NCI-H1105 treated with DMSO at 0.1 percent for 48 hours (cell line): ENCODE measurements at places on chromosomes 12 and 14.

- DNase-seq, result peak; percentile 32
Observed at GRCh38 chr12:50326590-50327284, 43.4 kb upstream of the LIMA1 start.

DNA sequence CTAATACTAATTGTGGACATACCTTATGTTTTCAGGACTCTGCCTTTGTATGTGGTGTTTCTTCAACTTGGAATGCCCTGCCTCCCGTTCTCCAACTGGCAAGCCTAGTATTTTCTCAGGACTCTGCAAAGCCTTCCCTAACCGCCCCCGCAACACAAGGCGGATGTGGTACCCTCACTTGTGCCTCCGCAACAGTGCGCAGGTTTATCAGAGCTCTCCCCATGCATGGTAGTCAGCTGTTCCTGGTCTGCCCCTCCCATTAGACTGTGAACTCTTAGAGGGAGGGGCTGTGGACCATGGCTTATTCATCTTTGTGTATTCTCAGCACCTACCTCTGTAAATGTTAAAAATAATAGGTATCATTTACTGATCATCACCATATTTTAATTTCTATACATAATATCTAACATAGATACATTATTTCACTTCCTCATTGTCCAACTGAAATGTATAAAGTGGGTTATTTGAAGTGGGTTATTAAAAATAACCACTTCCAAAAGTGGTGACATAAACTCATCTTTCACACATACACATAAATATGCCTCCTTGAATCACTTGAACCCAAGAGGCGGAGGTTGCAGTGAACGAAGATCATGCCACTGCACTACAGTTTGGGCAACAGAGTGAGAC, 9.0 kb downstream of the LPAR5 start:
- DNase-seq, result no peak

GRCh38 chr12:49058366-49059044, 2.1 kb downstream of the KMT2D start:
- DNase-seq, result no peak

GRCh38 chr12:7089196-7089871, 2.9 kb downstream of the C1R start:
- no peak for DNase-seq

DNA sequence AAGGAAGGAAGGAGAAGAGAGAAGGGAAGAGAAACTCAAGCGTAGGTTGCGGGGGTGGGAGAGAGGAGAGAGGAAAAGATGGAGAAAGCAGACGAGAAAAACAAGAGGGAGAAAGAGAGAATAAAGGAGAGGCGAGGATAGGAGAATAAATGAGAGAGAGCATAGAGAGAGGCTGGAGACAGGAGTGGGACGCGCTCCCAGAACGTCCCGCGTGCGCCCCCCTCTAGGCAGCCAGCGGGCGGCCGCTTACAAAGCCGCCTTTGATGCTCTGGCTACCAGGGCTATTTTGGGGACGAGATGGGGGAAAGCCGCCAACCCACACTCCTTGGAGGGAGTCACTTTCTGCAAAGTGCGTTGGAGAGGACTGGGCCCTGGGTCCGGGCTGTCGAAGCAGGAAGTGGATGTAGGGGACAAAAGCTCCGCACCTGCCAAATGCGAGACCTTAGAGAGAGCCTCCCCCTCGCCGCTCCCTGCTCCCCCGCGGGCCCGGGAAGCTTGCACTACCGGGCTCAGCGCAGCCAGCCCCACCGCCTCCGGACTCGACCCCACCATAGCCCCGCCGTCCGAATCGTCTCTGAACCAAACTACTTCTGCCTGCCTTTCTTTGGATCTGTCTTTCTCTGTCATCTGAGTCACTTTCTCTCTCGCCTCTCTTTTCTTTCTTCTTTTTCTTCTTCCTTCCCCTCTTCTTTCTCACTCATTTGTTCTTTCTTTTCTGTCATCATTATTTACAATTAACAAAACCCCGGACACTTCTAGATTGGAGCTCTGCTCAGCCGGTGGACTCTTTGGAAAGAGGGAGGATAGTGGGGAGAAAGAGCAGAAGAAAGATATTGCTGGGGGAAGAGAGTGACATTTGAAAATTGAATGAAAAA, 8.0 kb downstream of the ASCL1 start:
- peak; percentile 52 for DNase-seq
